ENCODE measurements at places on chromosomes 11 and 22.
A peak's percentile ranks its signal among the peaks of the same experiment; 100 is the strongest.

DNA sequence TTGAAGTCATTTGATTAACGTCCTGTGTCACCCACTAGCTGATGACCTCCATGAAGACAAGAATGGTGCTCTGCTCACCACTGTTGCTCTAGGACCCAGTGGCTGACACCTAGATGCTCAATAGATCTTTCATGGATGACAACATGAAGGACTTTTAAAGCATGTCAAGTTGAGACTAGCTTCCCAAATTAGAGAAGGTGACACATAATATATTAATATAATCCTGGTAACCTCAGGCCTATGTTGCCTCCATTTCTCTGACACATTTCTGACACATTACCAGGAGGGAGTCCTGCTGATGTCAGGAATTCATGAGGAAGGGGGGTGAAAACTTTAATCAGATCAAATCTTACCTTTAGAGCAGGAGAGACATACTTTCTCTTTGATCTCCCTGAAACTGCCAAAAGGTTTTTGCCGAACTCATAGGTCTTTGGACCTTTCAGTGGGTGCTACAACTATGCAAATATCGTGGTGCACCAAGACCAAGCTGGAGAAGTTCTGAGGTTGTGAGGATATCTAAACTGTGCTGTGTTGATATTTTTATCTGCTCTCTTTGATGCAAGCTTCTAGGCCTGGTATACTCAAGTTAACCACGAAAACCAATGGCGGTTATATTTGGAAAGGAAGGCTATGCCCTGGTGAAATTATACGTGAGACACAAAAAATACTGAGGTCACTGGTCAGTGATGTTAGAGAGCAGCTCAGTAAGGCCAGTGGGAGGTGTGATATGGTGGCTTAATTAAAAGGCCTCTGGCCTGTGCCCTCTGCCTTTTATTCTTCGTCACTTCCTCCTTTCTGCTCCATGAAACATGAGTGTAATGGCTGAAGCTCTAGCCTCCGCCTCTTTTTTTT lies 13.2 kb upstream of the AMPD3 start:
- no peak for DNase-seq

- peak; percentile 56 for DNase-seq
Measured at GRCh38 chr11:35166369-35167360, 27.7 kb downstream of the CD44 start.

- peak; percentile 52 for DNase-seq
Measured at GRCh38 chr22:39097098-39098020, at the start of gene APOBEC3H. Gene APOBEC3H, plus strand, starts transcription at chr22:39097244. Its CDS starts 3,035 bp downstream, at chr22:39100279.

- DNase-seq: no peak
Measured at GRCh38 chr22:20052309-20053259, 27.5 kb upstream of the DGCR8 start.

- DNase-seq: peak; percentile 87
Measured at GRCh38 chr11:12224537-12224893, 114.1 kb downstream of the MICAL2 start.

DNA sequence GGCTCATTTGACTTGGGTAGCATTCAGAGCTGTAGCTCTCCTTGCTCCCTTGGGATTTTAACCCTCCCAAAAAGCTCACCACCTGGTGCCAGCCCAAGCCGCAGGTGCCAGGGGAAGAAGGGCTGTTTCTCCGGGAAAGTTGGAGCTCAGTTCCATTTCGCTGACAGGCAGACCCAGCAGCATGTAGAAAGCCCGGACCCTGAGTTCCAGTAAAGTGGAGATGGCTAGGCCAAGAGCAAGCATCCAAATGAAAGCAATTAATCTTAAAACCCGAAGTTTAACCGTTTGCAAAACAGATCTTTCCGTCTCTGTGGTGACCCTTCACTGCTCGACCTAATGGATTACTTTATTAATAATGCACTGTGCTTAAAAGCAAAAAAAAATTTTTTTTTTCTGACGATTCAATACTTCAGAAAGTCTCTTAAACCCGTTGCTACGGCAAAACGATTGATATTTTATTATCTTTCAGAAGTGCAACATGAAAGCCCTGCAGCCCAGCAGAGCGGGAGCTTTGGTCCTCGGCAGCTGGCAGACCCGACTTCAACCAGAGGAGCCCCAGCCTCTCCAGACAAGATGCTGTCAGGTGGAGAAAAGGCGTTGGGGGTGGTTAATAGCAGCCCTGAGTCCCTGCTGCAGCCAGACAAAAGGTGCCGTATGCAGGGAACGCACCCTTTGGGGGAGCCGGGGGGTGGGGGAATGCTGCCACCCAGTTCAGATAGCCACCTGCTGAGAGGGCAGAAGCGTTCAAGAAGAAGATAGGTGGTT lies 3.3 kb downstream of the LMO1 start:
- DNase-seq: no peak

GRCh38 chr11:70695086-70695960 lies 297.0 kb downstream of the CTTN start:
- DNase-seq: no peak

DNA sequence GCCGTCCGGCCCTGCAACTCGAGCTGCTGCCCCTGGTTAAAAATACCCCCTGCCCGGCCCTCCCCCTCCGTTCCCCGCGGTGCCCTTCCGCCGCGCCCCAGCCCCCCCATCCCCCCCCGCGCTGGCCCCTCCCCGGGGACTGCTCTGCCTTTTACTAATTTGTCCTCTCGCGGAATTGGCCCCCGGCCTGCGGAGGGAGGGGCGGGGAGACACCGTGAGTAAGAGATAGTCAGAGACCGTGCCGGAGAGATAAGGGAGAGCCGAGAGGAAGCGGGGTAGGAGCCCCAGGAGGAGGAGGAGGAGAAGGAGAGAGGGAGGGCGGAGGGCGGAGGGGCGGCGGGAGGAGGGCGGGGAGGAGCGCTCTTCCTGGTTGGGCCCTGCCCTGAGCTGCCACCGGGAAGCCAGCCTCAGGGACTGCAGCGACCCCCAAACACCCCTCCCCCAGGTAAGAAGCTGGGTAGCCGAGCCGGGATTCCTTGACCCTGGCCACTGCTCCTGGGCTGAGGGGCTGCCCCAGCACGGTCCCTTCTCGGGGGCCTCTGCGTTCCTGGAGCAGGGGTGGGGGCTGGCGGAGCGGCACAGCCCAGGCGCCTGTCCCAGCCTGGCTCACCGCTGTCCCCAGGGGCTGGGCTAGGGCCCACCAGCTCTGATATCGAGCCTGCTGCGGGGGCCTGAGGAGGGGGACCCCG lies at the start of gene CAPN1:
TSS of gene CAPN1 (plus strand) at position 360 of the 689 bp plus-strand sequence. CDS start 774 bp downstream, outside the sequence.
- DNase-seq: peak; percentile 71

DNA sequence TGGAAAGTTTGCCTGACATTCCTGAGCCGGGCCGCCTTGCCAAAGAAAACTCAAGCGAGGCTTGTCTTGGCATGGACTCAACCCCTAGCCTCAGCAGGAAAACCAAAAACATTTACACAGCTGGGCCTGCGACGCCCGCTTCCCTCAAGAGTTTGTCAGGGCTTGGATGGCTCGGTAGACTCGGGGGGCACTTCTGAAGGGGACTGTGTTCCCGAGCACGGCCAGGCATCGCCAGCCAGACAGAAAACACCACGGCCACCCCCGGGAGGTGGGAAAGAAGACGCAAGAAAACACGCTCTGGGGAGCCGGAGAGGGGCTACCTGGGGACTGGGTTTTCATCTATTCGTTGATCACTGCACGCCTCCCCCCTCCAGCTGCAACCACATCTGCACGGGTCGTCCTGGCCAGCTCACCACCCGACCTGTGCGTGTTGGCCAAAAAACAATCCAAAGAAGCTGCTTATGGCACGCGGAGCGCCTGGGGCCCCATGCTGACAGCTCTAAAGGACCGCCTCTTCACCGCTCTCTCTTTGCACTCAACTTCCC lies 380.7 kb downstream of the MN1 start:
- DNase-seq: no peak

DNA sequence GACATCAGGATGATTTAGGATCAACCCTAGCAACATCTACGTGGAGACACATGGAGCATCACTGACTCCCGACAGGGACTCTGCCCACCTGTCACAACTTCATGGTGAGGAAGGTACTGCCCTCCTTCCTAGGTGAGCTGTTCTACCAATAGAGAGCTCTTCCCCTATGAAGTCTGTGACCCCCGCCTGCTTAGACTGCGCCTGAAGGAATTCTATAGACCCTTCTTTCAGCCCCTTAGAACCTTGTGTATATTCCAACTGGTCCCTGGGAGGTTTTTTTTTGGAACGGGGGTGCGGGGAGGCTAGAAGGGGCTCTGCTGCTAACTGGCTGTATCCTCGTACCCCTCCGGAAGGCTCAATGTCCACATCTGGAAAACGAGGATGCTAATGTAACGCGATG lies 566 bp downstream of the INTS4 start:
- DNase-seq: no peak

- no peak for DNase-seq
Measured at GRCh38 chr11:114621950-114622809, 26.6 kb upstream of the NXPE4 start.

GRCh38 chr11:86748296-86748695 lies 52.0 kb upstream of the PRSS23 start:
- no peak for DNase-seq

GRCh38 chr11:113331441-113331840 lies 17.1 kb downstream of the TTC12 start:
- DNase-seq: no peak

DNA sequence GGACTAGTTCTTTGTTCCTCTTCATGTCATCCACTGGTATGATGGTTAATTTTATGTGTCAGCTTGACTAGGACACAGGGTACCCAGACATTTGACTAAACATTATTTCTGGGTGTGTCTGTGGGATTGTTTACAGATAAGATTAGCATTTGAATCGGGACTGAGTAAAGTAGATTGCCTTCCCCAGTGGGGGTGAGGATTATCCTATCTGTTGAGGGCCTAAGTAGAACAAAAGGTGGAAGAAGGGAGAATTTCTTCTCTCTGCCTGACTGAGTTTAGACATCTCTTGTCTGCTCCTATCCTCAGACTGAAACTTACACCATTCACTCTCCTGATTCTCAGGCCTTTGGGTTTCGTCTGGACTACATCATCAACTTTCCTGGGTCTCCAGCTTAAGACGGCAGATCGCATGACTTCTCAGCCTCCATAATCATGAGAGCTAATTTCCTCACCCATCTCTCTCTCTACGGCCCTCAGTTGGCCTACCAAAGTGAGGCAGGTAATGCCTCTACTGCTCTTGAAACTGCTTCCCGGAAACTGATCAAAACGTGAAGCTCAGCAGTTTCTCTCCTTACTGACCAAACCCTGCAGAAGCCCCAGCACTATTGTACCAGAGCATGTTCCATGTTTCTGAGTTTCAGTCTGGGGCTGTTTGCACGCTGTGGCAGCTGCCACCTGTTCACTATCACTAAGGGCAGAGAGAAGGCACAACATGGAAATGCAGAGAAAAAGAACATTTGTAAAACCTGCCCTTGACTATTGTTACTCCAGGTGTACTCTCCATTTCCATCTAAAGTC lies 95.4 kb downstream of the NXPE2 start:
- no peak for DNase-seq

GRCh38 chr11:79094616-79095015 lies 346.2 kb downstream of the TENM4 start:
- no peak for DNase-seq

GRCh38 chr22:20083891-20084546 lies 4.0 kb downstream of the DGCR8 start:
- DNase-seq: no peak

Data from CD4-positive, alpha-beta T cell treated with Interleukin-1 beta for 1 hour (primary cell).